Stimulated activated CD8-positive, alpha-beta memory T cell treated with anti-CD3 and anti-CD28 coated beads, Interleukin-15, amount 100 ng/mL, for 48 hours (primary cell): ENCODE measurements at places on chromosomes 5 and 9.

GRCh38 chr5:133732536-133732935, 120.2 kb upstream of the FSTL4 start:
- no peak for DNase-seq

- no peak for DNase-seq
Measured at GRCh38 chr9:93185266-93186214, 1.6 kb downstream of the WNK2 start.

DNA sequence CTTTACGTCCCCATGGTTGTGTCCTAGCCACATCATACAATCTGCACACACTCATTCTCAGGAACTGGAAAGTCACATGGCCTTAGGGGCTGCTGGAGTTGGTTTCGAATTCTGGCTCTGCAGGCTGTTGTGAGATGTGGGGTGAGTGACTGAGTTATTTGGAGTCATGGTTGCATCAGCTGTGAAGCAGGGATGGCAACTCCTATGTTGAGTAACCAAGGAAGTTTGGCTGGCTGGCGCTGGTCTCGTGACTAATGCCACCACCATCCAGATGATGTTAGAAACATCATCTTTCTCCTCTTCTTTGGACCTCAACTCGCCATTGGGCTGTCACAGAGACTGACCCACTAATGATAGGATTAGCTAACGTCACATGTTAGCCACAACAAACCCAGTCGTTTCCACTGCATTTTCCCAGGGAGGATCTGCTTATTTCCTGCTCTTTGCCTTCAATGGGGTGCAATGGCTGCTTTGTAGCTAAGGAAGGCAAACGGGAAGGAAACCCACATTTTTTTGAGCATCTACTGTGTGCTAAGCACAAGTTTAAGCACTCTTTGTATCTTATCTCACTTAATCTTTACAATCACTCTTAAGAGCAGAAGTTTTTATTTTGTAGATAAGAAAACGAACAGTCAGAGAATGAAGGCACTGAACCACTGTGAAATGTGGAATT, 78.1 kb upstream of the UBTD2 start:
- peak; percentile 4 for DNase-seq

GRCh38 chr5:75886706-75887105, 169.5 kb upstream of the POC5 start:
- no peak for DNase-seq

DNA sequence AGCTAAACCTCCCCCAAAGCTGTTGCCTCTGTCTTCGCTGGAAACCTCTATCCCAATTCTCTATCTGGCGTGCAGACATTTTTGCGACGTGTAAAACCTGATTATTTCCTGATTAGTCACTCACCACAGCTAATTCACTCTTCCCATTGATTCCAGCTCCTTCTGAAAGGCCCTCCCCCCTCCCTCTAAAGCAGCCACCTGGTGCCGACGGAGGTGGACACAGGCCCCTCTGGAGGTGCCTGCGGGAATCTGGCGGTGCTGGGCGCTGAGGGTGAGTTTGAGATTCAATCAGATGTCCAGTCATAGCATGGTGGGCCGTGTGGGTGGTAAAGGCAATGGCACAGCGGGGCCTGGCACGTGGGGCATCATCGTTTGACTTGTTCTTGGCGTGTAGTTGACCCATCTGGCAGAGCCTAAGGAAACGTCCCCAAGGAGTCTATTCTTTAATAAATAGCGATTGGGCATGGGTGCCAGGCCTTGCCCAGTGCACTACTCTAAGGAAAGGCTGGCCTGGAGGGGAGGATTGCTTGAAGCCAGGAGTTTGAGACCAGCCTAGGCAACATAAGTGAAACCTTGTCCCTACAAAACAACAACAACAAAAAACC, 271.1 kb upstream of the MVB12B start:
- no peak for DNase-seq

- DNase-seq = no peak
Measured at GRCh38 chr5:72996632-72997031, 40.8 kb downstream of the FCHO2 start.

GRCh38 chr5:148397968-148398595, 14.3 kb downstream of the FBXO38 start:
- DNase-seq = no peak

DNA sequence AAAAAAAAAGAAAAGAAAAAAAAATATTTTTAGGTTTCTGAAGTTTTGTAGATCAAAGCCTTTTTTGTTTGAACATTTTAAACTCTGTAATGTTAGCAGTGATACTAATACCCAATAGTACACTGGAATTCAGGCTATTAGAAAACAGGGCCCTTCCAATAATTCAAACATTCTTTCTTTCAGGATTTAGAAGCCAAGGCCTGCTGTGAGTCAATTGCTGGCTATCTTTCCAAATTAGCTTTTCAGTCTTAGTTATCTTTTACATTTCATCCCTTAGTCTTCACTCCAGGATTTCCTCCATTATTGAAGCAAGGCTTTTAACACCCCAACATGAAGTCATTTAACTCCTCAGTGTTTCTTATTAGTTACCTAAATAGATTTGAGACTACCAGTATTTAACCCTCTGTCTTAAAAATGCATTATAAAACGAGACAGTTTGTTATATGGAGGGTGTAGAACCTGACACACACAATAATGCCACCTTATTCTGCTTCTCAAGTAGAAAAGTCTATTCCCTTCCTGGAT, 951.9 kb upstream of the DMAC1 start:
- DNase-seq = no peak

- no peak for DNase-seq
Measured at GRCh38 chr5:173924899-173925298, 36.8 kb downstream of the CPEB4 start.

GRCh38 chr5:39283231-39283818, 64.0 kb upstream of the FYB1 start:
- DNase-seq = no peak

DNA sequence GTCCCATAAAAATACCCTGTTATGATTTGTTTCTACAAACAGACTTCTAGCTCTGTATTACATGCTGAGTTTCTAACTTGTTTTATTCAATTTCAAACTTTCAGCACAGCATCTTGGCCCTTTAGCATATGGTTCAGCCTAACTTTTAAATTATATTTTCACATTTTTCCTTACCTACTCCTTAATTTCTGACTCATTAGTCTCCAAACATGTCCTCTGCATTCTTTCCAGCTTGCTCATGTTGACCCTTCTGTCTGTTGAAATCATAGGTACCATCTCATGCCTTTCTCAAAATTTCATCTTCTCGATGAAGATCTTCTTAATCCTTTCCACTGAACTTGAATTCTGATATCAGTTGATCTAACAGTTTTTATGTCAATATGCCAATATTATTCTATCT, 200.9 kb upstream of the RIOK2 start:
- DNase-seq = no peak

DNA sequence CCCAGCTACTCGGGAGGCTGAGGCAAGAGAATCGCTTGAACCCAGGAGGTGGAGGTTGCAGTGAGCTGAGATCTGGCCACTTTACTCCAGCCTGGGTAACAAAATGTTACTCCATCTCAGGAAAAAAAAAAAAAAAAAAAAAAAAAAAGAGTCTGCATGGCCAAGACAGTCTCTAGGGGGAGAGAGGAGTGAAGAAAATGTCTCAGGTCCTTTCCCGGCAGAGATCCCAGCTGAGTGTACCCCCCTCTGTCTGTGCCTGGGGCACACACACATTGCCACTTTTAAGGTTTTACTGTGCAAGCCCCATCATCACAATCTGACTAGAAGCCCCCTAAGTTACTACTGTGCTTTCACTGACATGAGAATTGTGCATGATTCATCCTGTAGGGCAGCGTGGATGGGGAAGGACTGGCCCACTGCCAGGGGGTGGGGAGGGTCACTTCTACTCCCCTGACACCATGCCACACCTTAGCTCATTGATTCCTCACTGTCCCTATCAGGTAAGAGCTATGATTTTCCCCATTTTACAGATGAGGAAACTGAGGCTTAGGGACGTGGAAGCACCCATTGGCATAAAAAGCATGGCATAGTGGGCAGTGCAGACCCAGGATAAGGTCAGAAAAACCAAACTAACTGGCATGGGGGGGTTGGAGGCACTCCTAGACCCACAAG, 102.3 kb upstream of the LARP1 start:
- no peak for DNase-seq
